ENCODE measurements at places on chromosomes 3 and 15. TPM values are rescaled to one million over a fixed set of nuclear protein-coding genes. Genes with fewer than 3 reads are reported as not detected.

C15orf62 gene
- 0.16 TPM for total RNA-seq

TMCO5A gene
- total RNA-seq = not detected

IL12A gene
- total RNA-seq = 0.91 TPM

SEMA3G gene
- total RNA-seq = 10.4 TPM

CHL1 gene
- total RNA-seq = 24.2 TPM

- no peak for DNase-seq
These were observed 70.5 kb downstream of the GABRB3 start for GRCh38 chr15:26702381-26702780.

DNA sequence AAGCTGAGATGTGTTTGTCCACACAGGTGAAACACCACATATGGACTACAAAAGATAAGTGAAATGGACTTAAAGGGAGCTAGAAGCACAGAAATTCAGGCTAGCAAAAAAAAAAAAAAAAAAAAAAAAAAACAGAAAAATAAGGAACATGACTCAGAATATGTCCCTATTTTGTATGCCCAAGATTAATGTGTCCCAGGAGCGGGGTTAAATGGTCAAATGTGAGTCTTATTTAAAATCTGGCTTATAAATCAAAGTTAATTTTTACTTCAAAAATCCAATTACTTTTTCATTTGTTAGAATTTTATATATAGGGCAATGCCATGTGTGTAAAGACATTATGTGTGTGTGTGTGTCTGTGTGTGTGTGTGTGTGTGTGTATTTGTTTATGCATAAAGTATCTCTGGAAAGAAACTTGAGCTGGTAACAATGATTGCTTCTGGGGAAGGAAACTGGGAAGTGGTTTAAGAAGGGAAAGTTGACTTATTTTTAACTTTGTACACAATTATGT, 986.5 kb downstream of the ROBO2 start:
- no peak for DNase-seq

DNA sequence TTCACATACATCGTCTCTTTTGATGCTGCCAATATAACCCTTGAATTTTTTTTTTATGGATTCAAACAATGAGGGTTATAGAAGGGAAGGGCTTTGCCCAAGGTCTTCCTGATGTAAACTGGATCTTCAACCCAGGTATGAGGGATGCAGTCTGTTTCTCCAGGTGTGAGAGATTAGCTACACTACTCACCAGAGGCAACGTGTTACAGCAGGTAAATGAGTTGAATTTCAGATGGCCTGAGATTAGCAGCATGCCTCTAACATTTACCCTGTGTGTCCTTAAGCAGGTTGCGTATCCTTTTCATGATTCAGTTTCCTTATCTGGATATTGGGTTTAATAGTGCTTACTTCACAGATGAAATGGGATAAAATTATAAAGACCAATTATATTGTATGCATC, 1.9 kb downstream of the RTP4 start:
- no peak for DNase-seq

GRCh38 chr3:171765511-171765887, 44.8 kb downstream of the PLD1 start:
- DNase-seq = no peak

- DNase-seq = no peak
These were observed 34.3 kb downstream of the IL20RB start for GRCh38 chr3:136992115-136992514.

DNA sequence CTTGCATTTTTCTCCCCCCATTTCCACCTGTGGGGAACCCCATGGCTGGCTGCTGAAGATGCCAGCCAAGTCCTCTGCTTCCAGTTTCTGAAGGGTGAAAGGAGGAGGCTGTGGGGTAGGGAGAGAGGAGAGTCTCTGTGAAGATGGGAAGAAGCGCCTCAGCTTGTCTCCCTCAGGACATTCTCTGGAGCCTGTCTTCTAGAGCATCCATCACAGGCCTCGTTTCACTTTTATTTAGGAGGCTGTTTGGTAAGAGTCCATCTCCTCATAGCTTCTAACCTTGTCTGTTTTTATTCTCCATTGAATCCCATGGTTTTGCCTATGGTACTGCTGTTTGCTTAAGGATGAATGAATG, 8.8 kb upstream of the LCTL start:
- no peak for DNase-seq

DNA sequence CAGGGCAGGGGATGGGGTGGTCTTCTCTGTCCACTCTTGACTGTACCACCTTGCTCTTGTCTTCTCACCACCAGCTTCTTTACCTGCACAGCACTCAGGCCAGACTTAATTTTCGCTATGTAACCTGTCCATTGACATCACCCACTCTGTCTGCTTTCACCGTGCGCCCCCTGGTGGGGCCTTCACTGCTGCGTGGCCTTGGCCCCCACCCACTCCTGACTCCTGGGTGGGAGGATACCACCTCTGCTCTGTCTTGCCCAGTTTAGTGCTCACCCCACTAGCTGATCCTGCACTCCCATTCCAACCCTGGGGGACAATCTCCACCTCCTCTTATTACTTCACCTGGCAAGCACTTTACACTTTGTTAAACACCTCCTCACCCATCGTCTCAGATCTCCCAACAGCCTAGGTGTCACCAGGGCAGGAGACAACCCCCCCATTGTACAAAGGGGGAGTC, 17.7 kb downstream of the PTH1R start:
- DNase-seq = peak; percentile 90

DNA sequence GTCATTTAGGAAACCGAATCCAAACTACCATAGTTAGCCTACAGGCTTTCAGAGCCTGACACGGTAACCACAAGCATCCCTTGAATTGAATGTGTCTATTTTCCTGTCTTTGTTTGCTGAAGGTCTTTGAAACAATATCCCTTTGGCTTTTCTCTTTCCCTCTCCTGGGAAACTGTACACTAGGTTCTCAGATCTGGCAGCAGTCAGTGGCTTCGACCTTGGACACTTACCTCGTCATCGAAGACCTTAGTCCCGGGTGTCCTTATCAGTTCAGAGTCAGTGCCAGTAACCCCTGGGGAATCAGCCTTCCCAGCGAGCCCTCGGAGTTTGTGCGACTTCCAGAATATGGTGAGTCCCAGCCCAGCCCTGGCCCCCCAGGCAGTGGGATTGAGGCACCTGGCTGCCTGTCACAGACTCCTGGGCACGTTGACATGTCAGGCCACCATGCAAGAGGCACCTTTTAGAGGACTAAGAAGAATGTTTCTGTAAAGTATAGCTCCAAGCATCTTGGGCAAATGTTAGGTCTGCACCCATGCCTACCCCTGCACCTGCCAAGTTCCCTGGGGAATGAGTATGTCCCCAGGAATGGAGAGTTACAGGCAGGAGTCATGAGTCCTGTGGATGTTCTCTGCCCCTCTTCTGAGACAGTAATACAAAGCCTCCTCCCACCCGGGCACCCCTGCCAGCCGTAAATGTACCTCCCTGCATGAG, 30.4 kb upstream of the UMPS start:
- DNase-seq = no peak

- DNase-seq = no peak
These were observed 998.6 kb upstream of the EPHA6 start for GRCh38 chr3:95815828-95816227.

GRCh38 chr15:67187351-67187854, 67.1 kb downstream of the AAGAB start:
- no peak for DNase-seq

DNA sequence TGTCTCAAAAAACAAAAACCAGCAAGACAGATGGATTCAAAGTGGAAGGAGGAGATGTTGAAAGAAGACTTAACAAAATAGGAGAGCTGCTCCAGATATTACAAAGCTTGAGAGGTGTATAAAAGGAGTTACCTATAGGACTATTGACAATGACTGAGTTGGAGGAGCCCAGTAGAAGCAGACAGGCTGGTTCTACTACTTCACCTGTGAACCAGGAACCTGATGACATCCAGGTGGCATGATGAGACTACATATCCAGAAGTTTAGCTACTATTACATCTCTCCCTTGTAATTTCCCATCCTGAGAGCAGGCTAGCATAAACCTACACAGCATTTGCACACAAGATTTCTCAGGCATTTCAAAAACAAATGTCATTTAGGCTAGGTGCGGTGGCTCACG, 49.3 kb downstream of the CPEB1 start:
- no peak for DNase-seq

DNA sequence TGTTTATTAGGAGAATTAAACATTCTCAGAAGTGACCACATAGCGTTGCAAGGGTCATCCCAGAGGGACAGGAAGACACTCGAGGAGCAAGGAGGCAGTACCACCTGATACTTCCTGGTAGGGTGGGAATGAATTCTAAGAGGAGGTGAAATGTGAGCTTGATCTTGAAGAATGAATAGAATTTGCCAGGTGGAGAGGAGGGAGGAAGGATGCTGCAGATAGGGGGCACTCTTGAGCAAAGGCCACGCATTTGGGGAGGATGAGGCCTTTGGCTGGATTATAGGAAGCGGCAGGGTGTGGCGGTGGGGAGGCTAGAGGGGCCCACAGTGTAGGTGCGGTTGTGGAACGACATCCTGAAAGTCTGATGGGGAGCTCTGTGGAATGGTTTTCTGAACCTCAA, 33.5 kb downstream of the CHCHD6 start:
- DNase-seq = no peak

GRCh38 chr15:82856397-82857170, 47.2 kb downstream of the WHAMM start:
- no peak for DNase-seq
